ENCODE measurements at places on chromosomes 13 and 19. TPM values are rescaled to one million over a fixed set of nuclear protein-coding genes. Genes with fewer than 3 reads are reported as not detected.

DNA sequence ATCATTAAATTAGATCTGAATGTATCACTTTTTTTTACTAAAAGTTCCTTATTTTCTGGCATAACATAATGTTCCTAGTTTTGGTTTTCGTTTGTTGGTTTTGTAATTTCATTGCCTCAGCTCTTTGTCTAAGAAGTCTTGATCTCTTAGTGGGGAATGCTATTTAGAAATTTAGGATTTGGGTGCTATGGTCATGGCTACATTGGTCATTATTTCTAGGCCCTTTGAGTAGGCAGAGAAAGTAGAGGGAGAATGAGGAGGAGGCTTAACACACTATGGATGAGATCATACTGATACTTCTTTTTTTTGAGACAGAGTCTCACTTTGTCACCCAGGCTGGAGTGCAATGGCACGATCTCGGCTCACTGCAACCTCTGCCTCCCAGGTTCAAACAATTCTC lies 41.8 kb downstream of the PIBF1 start:
- no peak overlapping the region for H3K4me3 ChIP-seq
- no peaks in the 10 kb centered on the region for H3K4me1 ChIP-seq
- no peaks in the 10 kb centered on the region for H3K27me3 ChIP-seq

GRCh38 chr19:6480848-6481415 lies 655 bp downstream of the DENND1C start:
- H3K27me3 ChIP-seq: peaks cover 2% of the 10 kb centered on the region
- H3K4me1 ChIP-seq: peaks cover 4% of the 10 kb centered on the region
- no peak overlapping the region for H3K4me3 ChIP-seq
- DNase-seq: no peak
- H3K27ac ChIP-seq: no peak overlapping the region
- H3K36me3 ChIP-seq: no peaks in the 10 kb centered on the region

GRCh38 chr19:292281-292884 lies 1.2 kb upstream of the PLPP2 start:
- H3K27ac ChIP-seq: peak overlapping the region; percentile 52
- H3K36me3 ChIP-seq: peaks cover 3% of the 10 kb centered on the region
- H3K27me3 ChIP-seq: peaks cover 14% of the 10 kb centered on the region
- DNase-seq: no peak
- H3K4me1 ChIP-seq: peaks cover 5% of the 10 kb centered on the region

- no peak overlapping the region for H3K4me3 ChIP-seq
- H3K36me3 ChIP-seq: no peaks in the 10 kb centered on the region
- no peak for DNase-seq
- peaks cover 4% of the 10 kb centered on the region for H3K27me3 ChIP-seq
- no peaks in the 10 kb centered on the region for H3K4me1 ChIP-seq
These were observed 248.1 kb downstream of the ATP8A2 start for GRCh38 chr13:25619897-25620296.

DNA sequence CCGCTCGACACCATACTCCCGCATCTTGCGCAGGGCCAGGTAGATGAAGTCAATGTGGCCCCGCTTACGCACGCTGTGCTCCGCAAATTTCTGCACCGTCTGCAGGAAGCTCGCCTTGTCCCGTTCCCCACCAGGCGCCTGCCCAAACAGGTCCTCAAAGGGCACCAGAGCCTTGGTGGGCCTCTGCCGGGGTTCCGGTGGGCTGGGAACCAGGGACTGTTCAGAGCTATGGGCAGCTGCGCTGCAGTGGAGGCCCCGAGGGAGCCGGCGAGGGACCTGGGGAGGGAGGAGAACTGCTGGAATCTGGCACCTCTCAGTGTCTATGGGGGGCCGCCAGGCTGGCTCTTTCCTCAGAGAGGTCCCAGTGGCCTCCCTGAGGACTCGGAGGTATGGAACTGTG lies 8.3 kb upstream of the ZNF653 start:
- no peaks in the 10 kb centered on the region for H3K27me3 ChIP-seq
- DNase-seq: no peak
- H3K36me3 ChIP-seq: peaks cover 12% of the 10 kb centered on the region
- H3K4me1 ChIP-seq: no peaks in the 10 kb centered on the region

Gene C1QTNF9
- total RNA-seq: not detected

Gene ACP7
- 0.46 TPM for total RNA-seq

All from endothelial cell (in vitro differentiated cells).